IMR-90 (cell line): ENCODE measurements at places on chromosomes 6 and 20. TPM values are rescaled to one million over a fixed set of nuclear protein-coding genes. Genes with fewer than 3 reads are reported as not detected.

DNA sequence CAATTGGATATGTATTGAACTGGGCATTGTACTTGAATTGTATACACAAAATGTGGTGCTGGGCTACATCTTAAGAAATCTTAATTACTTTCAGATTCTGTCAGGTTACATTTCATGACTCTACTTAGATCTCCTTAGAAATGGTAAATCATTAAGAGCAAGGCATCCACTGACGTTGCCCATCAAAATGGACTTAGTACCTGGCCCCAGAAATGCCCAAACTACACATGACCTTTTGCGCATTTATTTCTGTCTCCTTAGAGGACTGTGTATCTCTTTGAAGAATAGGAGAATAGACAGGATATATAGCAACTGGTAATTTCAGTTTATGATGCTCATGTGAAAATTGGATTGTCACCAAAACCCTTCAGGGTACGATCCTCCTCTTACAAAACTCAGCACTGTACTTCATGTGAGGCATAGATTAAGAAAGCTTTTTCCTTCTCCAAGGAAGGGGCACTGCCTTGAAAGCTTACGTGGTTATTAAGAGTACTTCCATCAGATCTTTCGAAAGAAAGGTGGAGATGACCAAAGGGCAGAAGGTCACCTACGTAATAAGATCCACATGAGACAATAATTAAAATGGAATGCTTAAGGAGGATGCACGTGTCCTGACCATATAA, 61.4 kb upstream of the BMP2 start:
- peaks cover 29% of the 10 kb centered on the region for H3K4me1 ChIP-seq
- no peaks in the 10 kb centered on the region for H3K27me3 ChIP-seq
- no peak for DNase-seq
- no peaks in the 10 kb centered on the region for H3K36me3 ChIP-seq

DNA sequence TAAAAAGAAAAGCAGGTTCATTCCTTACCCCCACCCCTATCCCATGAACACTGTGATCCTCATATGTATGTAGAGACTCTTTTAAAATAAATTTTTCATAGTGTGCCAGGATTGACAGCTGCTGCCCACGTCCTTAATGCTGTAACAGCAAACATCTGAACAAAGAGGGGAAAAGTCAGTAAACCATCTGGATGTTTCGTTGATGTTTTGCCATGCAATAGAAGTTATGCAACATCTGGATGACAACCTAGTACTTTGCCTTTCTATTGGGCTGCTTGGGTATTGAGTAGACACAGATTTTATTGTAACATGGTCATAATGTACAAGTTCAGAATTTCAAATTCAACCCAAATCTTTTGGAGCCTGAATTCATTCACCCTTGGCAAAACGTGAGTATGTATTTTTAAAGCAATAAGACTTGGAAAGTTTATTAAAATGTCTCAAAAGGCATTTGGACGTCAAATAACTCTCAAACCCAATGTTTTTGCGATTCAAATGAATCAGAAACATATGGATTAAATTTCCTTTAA, 500.3 kb downstream of the DHX35 start:
- no peaks in the 10 kb centered on the region for H3K4me1 ChIP-seq
- no peak for DNase-seq
- no peaks in the 10 kb centered on the region for H3K36me3 ChIP-seq
- no peak overlapping the region for H3K27ac ChIP-seq

GRCh38 chr6:121330516-121330915, 3.8 kb downstream of the TBC1D32 start:
- DNase-seq = no peak
- H3K27ac ChIP-seq = no peak overlapping the region
- no peaks in the 10 kb centered on the region for H3K4me1 ChIP-seq
- H3K4me3 ChIP-seq = no peak overlapping the region
- no peaks in the 10 kb centered on the region for H3K36me3 ChIP-seq

Gene C4B
- total RNA-seq = 0.54 and 0.56 TPM in 2 replicates

Gene PRL
- not detected in 2 replicates for total RNA-seq

Gene CRYBG1
- 1.1 TPM in 2 replicates for total RNA-seq
